ENCODE measurements at places on chromosomes 7 and 10.

DNA sequence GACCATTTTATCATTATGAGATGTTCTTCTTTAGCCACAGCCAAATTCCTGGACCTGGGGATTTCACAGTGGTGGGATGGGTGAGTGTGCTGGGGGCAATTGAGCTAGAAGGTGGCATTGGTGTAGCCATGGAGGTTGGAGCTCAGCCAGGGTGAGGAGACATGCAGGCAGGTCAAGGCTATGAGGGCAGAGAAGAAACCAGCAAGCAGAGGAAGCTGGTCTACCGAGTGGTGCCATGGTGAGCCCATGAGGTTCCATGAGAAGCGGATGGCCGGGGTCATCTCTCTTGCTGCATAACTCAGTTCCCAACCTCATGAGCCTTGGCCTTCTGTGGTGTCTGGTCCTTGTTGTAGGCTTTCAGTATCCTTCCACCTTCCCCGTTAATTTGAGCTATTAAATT lies 91.4 kb downstream of the CARD11 start:
- no peak for DNase-seq

DNA sequence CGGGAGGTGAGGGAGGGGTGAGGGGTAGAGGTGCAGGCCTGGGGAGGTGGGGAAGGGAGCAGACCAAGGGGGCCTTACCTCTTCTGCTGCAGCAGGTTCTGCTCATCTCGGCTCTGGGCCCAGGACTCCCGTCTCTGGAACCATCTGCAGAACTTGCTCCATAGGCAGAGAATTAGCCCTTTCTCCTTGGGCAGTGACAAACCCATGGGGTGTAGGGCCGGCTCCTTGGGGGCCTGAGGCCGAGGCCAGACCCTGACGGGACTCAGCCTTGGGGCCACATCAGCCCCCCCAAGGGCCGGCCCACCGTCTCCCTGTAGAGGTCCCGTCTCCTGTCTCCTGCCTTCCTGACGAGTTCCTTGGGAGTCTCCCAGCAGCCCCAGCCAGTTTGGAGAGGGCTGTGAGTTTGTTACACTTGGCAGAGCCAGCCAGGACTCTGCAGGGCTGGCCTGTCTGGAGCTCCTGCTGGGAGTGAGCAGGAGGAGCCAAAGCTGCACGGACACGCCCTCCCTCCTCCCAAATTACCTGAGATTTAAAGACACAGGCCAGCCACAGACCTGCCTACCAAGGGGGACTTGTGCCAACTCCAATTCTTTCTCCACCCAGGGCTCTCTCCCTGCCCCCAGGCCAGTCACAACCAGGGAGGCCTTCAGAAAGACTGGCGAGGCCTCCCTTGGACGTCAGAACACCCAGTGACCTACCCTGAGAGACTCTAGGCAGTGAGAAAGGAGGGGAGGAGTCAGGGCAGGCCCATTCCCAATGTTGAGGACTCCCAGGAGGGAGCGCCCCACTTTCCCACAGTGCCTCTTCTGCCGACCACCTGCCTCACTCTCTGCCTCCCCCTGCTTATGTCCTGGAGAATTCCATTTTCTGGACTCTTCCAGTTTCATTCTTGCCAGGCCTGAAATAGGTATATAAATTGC lies at the start of gene TRPV6:
Gene TRPV6 (minus strand): TSS at position 435 of the 920 bp plus-strand sequence.
- DNase-seq, result no peak

DNA sequence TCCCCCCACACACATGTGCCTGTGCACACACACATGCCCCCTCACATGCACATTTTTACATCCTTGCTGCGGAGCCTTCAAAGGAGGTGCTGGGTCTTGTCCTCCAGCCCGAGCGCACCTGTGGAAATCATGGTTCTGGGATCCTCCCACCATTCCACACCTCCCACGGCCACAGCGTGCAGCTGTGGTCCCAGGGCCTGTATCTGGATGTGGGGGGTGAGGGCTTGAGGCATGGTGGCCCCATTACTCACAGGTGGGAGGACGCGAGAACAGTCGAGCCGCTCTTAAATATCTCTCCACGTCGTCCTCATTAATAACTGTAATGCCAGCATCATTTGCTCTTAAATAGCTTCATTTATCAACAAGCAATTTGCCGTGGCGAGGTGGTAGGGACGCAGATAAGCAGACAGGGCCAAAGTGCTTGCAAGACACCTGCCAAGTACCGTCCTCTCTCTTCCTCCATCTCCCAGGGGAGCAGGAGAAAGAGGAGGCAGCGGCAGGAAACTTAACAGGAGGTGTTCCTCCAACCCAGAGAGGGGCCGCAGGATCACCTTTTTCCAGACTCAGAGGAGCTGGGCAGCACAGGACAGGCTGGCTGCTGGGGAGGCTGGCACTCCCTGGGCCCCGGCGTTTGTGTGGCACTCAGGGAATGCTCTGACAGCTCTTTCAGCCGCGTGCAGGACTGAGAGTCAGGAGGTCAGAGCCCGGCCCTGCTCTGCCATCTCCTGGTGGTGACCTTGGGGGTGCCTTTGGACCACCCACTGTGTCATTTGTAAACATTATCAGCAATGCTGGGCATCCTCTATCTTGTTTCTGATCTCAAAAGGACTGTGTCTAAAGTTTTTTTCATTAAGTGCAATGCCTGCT lies 87.4 kb downstream of the CDH23 start:
- DNase-seq, result no peak

GRCh38 chr10:70432101-70432500 lies 9.4 kb downstream of the NODAL start:
- DNase-seq, result no peak

DNA sequence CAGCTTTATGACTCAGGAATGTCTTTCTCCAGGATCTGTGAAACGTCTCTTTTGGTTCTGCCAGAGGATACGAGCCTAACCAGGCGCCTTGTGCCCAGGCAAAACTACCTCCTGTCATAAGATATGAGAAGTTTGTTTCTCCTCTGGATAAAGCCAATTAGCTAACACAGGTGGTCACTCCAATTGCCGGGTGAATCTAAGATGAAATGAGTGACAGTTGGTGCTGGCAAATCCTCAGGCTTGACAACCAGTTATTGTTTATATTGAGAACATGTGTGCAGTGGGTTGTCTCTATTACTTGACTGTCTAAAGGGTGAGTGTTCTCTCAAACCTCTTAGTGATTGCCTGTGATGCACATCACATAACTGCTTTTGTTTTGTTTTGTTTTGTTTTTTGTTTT lies 449.1 kb downstream of the XPNPEP1 start:
- no peak for DNase-seq

- DNase-seq, result no peak
Observed at GRCh38 chr10:73838827-73839226, 27.4 kb upstream of the NDST2 start.

DNA sequence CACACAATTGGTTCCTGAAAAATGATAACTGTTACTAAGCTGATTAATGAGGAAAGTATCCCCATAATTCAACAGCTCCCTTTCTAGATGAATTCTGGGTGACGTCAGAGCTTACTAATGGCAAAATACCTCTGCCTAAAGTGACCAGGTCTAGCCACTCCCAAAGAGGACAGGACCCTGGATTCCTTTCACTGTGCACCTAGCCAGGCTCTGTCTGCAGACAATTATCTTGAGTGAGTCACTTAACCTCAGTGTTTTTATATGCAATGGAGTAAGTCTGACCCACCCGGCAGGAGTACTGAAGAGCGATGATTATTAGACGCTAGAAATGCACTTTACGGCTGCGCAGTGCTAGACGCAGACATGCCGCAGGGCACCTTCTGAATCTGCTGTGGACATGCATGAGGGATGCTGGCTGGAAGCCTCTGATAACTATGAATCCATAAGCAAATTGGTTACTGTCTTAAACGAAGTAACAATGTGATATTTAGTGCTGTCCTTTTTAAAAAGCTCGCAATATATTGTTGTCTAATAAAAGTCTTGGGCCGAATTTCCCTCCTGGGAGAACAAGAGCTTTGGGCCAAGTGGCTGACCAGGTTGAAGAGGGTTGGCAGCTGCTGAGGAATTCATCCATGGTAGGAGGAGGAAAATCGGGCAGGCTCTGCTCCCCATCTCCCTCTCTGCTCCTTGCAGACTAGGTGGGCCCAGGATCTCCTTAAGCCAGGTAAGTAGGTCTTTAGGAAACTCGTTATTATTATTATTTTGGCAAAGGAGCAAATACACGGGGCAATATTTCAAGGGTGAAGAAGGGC lies 4.6 kb upstream of the INPP5A start:
- DNase-seq, result no peak

- no peak for DNase-seq
Observed at GRCh38 chr10:114179747-114180146, 594 bp downstream of the TDRD1 start.

GRCh38 chr10:33428682-33429081 lies 94.2 kb upstream of the NRP1 start:
- DNase-seq, result no peak

GRCh38 chr7:84317536-84317935 lies 122.9 kb upstream of the SEMA3A start:
- DNase-seq, result no peak

DNA sequence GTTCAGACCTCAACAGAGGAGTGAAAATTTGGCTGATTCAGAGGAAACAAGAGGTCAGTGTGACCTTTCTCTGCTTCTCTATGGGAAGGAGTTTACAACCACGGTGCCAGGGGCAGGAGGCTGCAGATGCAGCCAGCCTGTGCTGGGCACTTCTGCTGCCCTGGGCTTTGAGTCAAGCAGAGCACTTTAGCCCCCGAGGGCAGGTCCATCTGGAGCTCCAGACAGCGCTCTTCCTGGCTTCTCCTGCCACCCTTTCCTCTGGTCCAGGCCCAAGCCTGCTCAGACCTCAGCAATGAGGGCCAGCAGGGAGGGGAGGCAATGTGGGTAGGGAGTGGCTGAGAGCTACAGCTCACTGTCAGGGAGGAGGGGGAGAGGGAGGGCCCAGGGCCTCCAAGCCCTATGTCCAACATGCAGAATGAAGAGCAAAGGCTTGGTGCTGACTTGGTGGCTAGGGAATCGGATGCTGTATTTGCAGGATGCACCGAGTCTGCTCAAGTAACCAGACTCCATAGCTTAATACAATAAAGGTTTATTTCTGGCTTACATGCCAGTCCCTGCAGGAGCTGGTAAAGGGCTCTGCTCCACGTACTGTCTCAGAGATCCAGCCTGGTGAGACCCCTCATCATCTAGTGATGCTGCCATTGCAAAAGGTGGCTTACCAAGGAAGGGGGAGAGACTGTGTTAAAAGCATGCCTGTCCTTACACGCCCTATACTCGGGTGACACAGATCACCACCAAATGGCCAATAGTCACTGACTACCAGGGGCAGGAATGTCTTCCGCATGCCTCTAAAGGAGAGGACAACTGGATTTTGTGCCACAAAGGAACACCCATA lies 481.6 kb downstream of the RPS24 start:
- DNase-seq, result no peak

DNA sequence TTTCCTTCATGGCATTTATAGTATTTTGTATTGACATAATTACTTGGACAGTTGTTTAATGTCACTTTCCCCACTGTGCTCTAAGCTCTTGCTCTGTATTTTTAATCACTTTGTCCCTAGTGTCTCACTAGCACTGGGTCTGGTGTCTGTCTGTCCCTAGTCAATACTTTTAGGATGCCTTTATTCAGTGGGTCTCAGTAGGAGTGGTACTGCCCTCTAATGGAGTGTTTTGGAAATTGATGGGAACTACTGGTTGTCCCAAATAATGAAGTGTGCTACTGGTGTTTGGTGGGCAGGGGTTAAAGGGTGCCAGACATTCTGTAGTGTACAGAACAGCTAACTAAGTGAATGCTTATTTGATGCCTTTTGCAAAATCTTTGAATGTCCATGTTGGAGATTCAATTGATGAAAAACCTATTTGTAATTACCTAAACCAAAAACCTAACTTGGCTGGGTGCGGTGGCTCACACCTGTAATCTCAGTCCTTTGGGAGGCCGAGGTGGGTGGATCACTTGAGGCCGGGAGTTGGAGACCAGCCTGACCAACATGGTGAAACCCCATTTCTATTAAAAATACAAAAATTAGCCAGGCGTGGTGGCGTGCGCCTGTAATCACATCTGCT lies 33.3 kb downstream of the CDK14 start:
- no peak for DNase-seq

DNA sequence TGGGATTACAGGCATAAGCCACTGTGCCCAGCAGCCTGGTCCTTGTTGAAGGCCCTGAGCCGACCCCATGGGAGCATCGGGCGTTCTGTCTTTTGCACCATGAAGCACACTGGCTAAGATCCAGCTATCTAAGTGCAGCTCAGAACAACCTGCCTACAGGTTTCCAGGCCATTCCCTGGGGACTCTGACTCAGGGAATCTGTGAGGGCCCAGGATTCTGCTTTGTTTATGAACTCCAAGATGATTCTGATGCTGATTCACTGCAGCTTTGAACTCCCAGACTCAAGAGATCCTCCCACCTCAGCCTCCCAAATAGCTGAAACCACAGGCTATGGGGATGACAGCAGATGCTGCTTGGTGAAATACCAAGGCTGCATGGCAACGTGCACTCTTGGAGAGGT lies 30.2 kb downstream of the NPTX2 start:
- DNase-seq, result no peak

- peak; percentile 85 for DNase-seq
Observed at GRCh38 chr7:41916450-41916927, 213.6 kb upstream of the INHBA start.

GRCh38 chr7:20213378-20213777 lies 3.8 kb downstream of the MACC1 start:
- no peak for DNase-seq

- no peak for DNase-seq
Observed at GRCh38 chr7:34060196-34060947, 155.0 kb downstream of the BMPER start.

DNA sequence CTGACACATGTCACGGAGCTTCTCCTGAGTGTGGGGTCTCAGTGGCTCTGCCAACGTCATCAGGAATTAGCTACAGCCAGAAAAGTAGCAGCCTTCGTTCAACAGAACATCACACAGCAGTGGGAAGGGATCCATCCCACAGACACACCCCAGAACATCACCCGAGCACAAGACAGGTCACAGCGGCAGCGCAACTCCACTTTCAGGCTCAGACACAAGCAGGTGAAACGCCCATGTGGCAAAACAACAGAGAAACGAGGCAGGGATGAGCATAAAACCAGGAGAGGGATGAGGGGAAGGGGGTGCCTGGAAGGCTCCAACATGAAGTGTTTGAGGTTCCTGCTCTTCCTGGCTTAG lies 44.8 kb downstream of the CAMK2B start:
- no peak for DNase-seq

GRCh38 chr7:50589364-50589763 lies 24.2 kb upstream of the DDC start:
- no peak for DNase-seq

GRCh38 chr10:126222736-126223511 lies 165.4 kb downstream of the ADAM12 start:
- DNase-seq, result no peak

- no peak for DNase-seq
Observed at GRCh38 chr10:29973921-29974320, 85.5 kb downstream of the JCAD start.

GRCh38 chr10:33302208-33302829 lies 32.1 kb downstream of the NRP1 start:
- DNase-seq, result no peak

GRCh38 chr10:103585011-103585405 lies 91.5 kb downstream of the NEURL1 start:
- no peak for DNase-seq

- DNase-seq, result peak; percentile 40
Observed at GRCh38 chr7:85773116-85773728, 586.4 kb upstream of the SEMA3D start.
